ENCODE measurements at places on chromosomes 6 and 20. TPM values are rescaled to one million over a fixed set of nuclear protein-coding genes. Genes with fewer than 3 reads are reported as not detected.

PTPRK gene
- total RNA-seq, result 56.4 TPM

THBD gene
- 0.97 TPM for total RNA-seq

LRRC73 gene
- total RNA-seq, result 0.08 TPM

DNA sequence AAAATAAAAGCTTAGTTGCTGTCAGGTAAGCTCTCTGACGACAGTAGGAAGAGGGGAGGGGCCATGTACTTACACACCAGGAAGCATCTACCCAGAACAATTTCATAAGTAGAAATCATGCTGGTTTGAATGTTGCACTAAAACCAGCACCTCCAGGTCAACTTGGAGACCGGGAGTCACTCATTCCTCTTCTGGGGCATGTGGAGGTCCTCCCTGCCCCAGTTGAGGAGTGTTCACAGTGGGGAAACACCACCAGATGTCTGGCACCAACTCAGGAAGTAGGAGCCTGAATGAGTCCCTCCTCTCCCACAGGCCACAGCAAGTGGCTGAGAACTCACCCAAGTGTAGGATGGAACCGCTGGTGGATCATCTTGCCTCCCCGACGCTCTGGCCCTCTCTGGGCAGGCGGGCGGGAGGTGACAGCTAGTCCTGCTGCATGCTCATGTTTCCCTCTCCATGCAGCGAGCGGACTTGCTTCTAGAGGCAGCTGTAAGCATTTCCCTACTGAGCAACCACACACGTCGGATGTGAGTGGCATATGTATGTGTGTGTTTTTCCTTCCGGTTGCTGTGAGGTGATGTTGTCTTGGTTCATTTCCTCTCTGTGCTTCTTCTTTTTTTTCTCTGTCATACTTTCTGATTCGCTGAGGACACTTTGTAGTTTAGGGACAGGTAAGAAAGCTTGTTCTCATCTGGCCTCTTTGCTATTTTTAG, 149.5 kb upstream of the NEDD9 start:
- H3K36me3 ChIP-seq, result no peaks in the 10 kb centered on the region
- no peak overlapping the region for H3K27ac ChIP-seq
- no peak for DNase-seq
- no peak overlapping the region for H3K4me3 ChIP-seq

GRCh38 chr20:60851826-60852704, 400.0 kb upstream of the CDH4 start:
- peak; percentile 68 for DNase-seq
- no peak overlapping the region for H3K27ac ChIP-seq
- no peak overlapping the region for H3K4me3 ChIP-seq
- no peaks in the 10 kb centered on the region for H3K4me1 ChIP-seq
- H3K36me3 ChIP-seq, result no peaks in the 10 kb centered on the region

DNA sequence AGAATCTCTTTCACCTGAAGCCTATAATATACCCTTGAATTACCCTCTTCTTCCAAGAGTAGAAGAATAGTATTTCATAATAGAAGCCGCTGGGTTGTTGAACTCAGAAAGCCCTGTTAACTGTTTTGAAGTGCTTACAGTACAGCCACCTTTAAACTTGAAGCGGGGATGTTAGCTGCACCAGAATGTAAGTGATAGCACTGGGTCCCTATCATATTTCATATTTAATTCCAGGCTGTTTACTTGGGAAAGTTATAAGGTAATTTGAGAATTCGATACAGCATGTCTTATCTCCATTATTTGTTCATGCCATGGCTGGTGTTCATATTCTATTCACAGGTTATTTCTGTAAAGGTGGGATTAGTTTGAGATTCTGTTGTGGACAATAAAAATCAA, 63.5 kb upstream of the VSTM2L start:
- H3K4me3 ChIP-seq, result no peak overlapping the region
- H3K27ac ChIP-seq, result no peak overlapping the region
- no peaks in the 10 kb centered on the region for H3K27me3 ChIP-seq
- H3K36me3 ChIP-seq, result 0 out of 2 replicates have a peak, but pooled peaks cover 5% of the 10 kb centered on the region
- no peak for DNase-seq
- no peaks in the 10 kb centered on the region for H3K4me1 ChIP-seq

DNA sequence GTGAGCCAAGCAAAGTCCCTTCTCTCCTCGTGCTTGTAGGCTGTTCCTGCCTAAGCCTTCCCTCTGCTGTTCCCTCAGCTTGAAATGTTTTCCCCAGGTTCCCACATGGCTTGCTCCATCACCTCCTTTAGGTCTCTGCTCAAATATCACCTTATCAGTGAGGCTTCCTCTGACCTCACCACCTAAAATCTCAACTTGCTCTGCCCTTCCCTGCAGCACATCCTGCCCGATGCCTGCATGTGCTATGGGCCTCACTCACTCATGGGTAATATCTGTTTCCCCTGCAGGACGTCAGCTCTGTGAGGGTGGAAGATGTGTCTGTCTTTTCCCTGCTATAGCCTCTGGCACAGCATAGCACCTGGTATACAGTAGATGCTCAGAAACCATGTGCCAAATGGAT, 29.9 kb upstream of the FKBP1A start:
- no peak overlapping the region for H3K4me3 ChIP-seq
- DNase-seq, result no peak
- no peak overlapping the region for H3K27ac ChIP-seq
- peaks cover 11% of the 10 kb centered on the region for H3K4me1 ChIP-seq
- H3K36me3 ChIP-seq, result no peaks in the 10 kb centered on the region

- H3K36me3 ChIP-seq, result peaks cover 12% of the 10 kb centered on the region
- peaks cover 6% of the 10 kb centered on the region for H3K4me1 ChIP-seq
- H3K27me3 ChIP-seq, result no peaks in the 10 kb centered on the region
- no peak for DNase-seq
- peak overlapping the region; percentile 59 for H3K4me3 ChIP-seq
- peak overlapping the region; percentile 27 for H3K27ac ChIP-seq
Measured at GRCh38 chr6:34757687-34758274, 476 bp downstream of the SNRPC start.

TOP1 gene
- total RNA-seq, result 57.4 TPM

DNA sequence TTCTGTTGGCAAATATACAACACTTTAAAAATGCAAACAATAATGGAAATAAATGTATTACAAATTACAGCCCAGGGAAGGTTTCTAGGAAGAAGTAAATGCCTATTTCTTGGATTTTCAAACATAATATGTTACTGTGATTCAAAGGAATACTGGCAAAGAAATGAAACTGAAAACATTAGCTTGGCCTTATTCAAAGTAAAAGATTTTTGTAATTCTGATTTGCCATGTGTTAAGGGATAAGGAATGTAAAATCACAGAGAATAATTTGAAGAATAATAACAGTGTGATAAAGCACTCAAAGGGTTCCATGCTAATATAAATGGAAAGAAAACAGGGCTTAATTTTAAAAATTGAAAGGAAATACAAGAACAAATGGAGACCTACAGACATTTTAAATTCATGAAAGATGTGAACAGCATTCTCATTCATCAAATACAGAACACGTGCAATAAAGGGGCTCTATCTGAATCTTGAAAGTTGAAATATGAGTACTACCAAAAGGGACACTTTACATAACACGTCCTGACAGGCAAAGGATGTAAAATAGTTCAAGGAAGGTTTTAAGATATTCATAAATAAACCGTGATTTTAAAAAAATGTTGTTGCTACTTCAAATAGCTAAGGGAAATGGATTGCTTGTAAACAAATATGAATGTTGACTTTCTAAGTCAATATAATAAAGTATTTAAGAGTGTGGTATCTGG, 138.1 kb downstream of the RFPL4B start:
- no peak overlapping the region for H3K27ac ChIP-seq
- no peak overlapping the region for H3K4me3 ChIP-seq
- no peaks in the 10 kb centered on the region for H3K27me3 ChIP-seq
- no peak for DNase-seq
- no peaks in the 10 kb centered on the region for H3K36me3 ChIP-seq
- no peaks in the 10 kb centered on the region for H3K4me1 ChIP-seq

DNA sequence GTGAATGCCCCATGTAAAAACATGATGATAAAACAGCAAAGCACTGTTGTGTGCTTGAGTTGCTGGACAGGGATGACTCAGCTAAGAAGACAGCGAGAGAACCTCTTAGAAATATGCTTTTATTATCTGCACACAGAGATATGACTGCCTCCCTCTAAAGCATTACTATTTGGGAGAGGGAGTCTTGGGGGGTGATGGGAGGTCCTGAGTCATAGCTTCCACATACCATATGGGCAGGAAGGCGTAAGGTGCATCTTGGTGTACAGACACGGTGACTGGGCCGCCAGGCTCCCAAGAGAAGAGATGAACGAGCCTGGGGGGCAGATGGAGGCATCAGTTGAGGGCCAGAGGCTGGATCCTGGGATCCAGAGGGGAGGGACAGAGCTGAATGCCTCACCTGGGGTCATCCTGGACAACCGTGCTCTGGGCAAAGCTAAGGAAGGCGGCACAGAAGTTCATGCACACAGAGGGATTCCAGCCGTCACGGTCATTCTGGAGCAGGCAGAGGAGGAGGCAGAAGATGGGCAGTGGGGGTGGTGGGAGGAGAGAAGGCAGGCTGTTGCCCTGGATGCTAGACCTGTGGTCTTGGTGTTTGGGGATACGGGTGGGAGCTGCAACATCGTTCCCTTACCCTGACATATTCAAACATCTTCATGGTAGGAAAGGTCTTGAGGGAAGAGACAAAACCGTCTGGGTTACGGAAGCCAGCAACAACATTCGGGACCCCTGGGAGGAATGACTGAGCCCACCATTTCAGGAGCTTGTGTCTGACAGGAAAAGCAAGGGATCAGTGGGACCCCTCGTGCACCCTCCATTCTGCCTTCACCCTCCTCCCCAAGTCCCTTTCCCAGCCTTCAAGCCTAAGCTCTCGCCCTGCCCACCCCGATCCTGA, 2.0 kb downstream of the DXO start:
- no peak overlapping the region for H3K27ac ChIP-seq
- peaks cover 6% of the 10 kb centered on the region for H3K4me1 ChIP-seq
- peaks cover 9% of the 10 kb centered on the region for H3K36me3 ChIP-seq

ZNF391 gene
- total RNA-seq, result 22.5 TPM

KCNG1 gene
- 26.3 TPM for total RNA-seq

DNA sequence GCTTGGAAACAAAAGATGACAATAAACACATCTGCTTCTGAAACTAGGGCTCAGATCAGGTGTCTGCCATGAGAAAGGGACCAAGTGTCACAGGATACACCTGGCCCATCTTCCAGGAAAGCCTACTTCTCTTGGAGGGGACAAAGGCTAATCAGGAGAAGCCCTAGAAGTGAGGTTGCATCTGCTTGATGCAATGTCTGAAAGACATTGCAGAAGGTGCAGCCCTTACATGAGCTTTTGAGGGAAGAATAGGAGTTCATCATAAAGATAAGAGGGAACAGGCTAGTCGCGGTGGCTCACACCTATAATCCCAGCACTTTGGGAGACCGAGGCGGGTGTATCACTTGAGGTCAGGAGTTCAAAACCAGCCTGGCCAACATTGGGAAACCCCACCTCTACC, 2.5 kb upstream of the BTN1A1 start:
- no peak overlapping the region for H3K27ac ChIP-seq
- H3K4me1 ChIP-seq, result peaks cover 4% of the 10 kb centered on the region
- H3K27me3 ChIP-seq, result peaks cover 26% of the 10 kb centered on the region
- no peak for DNase-seq

MICAL1 gene
- 77.8 TPM for total RNA-seq

GPR63 gene
- total RNA-seq, result 19.6 TPM

GRCh38 chr6:35427851-35428321, 24.3 kb upstream of the FANCE start:
- peaks cover 3% of the 10 kb centered on the region for H3K36me3 ChIP-seq
- H3K27me3 ChIP-seq, result no peaks in the 10 kb centered on the region
- no peak overlapping the region for H3K4me3 ChIP-seq
- DNase-seq, result peak; percentile 34
- H3K27ac ChIP-seq, result no peak overlapping the region

CSE1L gene
- 326 TPM for total RNA-seq

DNA sequence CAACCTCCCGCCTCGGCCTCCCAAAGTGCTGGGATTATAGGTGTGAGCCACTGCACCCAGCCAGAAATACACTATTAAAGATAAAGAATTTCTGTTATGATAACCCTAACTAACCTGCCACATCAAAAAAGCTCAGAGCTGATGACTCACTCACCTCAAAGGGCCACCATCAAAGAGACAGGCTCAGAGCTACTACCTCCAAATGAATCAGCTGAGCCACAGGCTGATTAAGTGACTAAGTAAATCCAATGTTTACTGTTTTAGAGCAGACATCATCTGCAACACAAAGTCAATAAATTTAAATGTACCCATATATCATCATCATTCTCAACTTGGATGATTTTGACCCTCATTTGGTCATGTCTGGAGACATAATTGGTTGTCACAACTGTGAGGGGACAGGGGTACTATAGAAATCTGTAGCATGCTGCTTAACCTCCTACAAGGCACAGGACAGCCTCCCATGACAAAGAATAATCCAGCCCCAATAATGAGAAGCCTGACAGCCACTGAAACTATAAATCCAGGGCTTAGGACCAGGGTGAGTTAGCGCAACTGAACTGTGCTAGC, 106.5 kb downstream of the ATP9A start:
- no peaks in the 10 kb centered on the region for H3K27me3 ChIP-seq
- H3K4me3 ChIP-seq, result no peak overlapping the region
- no peak overlapping the region for H3K27ac ChIP-seq
- no peak for DNase-seq
- no peaks in the 10 kb centered on the region for H3K36me3 ChIP-seq

MAP7 gene
- total RNA-seq, result 47.8 TPM

DNA sequence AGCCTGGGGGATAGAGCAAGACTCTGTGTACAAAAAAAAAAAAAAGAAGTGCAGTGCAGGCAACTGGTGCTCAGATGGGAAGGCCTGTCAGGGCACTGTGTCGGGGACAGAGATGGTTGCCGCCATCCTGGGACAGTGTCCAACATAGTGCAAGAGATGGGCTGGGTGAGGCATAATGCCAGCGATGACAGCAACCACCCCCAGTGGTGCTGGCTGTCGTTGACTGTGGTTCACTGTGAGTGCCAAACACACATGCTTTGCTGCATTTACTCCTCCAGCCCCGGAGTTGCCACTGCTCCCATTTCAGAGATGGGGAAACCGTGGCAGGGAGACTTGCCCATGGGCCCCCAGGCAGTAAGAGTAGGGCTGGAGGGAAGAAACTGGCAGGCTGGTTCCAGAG, 5.2 kb upstream of the C20orf203 start:
- no peaks in the 10 kb centered on the region for H3K36me3 ChIP-seq
- DNase-seq, result no peak
- H3K27me3 ChIP-seq, result no peaks in the 10 kb centered on the region
- 0 out of 2 replicates have a peak overlapping the region, but pooled peaks have one; percentile 39 for H3K27ac ChIP-seq
- H3K4me1 ChIP-seq, result peaks cover 36% of the 10 kb centered on the region
- no peak overlapping the region for H3K4me3 ChIP-seq

Data from GM23338 (cell line).